ENCODE measurements at places on chromosomes 4 and X.

DNA sequence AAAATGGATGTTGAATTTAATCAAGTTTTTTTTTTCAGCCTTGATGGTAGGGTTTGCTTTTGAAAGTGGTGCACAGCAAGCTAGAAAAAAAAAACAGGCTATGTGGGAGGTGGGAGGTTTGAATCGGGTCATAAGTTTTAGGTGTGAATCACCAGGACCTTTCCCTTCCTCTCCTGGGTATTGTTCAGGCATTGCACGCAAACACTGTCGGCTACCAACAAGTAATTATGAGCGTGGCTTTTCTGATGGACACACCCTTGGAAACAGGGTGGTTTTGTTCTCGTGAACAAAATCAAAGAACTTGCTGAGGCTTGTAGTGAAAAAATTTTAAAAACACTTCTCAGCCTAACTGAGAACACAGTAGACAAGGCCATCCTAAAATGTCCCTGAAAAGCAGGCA is 18.1 kb downstream of the PIR start:
- no peak for DNase-seq

GRCh38 chr4:130985371-130985770 is 1889.4 kb downstream of the C4orf33 start:
- no peak for DNase-seq

DNA sequence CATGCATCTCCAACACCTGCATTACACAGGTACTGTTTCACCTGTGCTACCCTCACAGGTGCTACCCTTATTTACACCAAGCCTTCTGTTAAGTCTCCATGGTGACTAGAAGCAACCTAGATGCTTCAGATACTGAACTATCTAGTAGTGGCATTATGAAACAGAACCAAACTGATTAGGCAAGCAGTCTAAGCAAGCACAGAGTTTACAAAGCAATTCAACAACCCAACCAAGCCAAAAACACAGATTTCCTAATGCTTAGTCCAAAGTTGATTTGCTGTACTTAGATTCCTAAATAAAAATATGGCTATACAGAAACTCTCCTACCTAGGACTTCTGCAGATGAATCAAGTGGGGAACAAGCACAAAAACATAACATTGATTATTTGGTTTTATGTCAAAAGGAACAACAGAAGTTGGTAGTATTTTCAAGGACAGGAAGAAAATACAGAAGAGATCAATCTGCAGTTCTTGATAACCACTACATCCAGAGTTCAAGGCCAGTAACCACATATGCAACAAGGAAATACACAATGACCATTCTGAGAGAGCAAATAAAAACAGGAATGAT is 3.2 kb downstream of the TAPT1 start:
- no peak for DNase-seq

GRCh38 chr4:17170131-17170530 is 271.7 kb upstream of the LDB2 start:
- DNase-seq: no peak

- no peak for DNase-seq
These were observed 56.8 kb downstream of the RXFP1 start for GRCh38 chr4:158578476-158578875.

DNA sequence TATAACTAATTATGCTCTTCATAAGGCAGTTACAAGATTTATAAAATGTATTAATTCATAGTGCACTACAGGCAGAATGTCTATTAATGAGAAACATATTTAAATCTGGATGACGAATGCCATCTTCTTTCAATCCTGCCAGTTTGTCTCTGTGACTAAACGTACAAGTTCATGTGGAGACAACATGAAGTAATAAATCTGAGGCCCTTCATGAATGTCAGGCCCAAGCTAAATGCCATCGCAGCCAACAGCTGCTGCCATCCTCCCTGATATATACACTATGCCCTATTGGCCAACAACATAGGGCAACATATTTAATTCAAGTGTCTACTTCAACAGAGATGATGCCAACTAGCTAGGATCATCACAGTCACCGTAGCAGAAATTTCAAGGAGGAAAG is 43.7 kb downstream of the TSPAN5 start:
- DNase-seq: no peak

DNA sequence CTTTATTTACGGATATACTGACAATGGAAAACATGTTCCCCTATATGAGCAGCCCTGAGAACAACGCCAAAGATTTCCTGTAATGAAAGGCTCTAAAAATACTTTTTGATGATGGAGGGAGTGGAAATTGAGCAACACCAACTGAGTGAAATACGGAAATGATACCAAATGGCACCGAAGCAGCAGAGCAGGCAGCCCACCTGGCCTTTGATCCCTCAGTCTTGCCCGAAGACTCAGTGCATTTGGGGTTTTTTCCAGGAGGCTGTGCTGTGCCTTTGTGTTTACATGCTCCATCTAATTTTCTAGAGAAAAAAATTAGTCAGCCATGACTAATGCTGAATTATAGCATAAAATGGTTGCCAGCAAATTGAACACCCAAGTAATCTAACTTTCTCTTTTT is 169.9 kb upstream of the RBPJ start:
- DNase-seq: no peak

- DNase-seq: no peak
These were observed 2.1 kb downstream of the C4orf54 start for GRCh38 chr4:99655308-99656081.

- no peak for DNase-seq
These were observed 112.4 kb upstream of the CXCL13 start for GRCh38 chr4:77493120-77493752.

DNA sequence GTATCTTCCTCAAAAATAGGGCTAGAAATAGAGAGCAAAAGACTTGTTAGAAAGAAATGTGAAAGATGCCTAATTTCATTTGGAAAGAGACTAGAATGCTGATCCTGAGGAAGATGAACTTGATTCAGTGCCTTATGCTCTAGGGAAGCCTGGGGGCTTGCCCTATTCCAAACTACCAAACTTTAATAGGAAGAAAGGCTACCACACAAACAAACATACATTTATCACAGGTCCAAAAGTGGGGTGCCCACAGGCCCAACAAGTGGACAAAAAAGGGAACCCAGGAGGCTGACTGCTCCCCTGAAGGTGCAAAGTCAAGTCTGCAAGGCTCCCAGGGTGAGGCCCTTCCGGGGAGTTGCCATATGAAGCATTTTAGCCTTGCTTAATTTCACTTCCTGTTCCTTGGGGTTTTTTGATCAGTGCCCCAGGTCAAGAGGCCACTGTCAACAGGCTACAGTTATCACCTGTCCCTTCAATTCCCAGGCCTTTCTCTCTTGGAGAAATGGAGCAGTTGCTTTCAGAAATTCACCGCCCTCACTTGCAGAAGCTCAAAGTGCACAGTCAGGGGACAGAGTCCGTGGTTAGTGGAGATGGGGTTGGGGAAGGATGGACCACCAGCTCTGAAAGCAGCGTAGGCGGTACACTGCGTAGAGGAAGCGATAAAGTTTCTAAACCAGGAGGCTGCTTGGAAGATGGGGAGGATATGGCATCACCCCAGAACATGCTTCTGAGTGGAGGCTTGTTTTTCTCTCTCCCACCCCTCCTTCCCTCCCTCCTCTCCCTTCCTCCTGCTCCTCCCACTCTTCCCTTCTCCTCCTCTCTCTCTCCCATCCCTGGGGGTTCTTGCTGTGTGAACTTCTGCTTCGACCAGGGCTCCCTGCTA is 36.4 kb downstream of the TMEM154 start:
- DNase-seq: no peak

DNA sequence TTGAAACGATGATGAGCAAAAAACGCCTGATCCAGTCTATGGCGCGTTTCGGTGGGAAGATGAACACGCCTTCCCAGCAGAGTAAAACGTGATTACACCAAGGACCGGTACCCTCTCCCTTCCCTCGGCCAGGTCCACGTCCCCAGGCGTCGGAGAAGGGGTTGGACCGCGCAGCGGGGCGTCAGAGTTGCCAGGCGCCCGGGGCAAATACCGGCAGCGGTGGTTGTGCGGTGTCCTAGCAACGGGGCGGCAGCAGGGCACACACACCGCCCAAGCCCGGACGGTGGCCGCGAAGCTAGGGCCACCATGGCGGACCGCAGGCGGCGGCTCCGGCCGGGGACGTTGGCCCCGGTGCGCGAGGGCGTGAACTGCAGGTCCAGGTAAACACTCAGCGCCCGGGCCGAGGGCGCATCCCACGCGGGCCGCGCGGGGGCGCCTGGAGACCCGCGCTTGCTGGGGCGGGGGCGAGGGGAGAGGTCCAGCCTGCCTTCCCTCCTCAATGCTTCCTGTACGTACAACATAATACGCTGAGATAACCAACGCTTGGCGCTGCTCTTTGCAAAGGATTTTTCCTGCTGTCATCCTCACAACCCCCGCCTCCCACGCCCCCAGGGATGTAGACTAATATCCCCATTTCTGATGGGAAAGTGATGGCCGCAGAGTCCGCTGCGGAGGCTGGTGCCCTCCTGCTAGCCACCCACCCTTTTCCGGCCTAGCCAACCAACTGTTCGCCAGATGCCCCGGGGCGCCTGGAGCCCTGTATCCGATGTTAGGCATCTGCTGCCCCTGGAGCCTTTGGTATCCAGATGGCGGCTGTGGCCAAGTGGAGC is at the start of gene FAM47E:
TSS of gene FAM47E (plus strand) at position 281 of the 830 bp plus-strand sequence. CDS start at position 307, 26 bp downstream.
- DNase-seq: no peak
